HCT116 (cell line): ENCODE measurements at places on chromosomes 5 and 9. TPM values are rescaled to one million over a fixed set of nuclear protein-coding genes. Genes with fewer than 3 reads are reported as not detected.

Gene BAAT
- total RNA-seq = 0.25 TPM

- H3K27me3 ChIP-seq = no peaks in the 10 kb centered on the region; the same call in 1 of the 2 replicates
- H3K36me3 ChIP-seq = no peaks in the 10 kb centered on the region
- no peak for DNase-seq
- H3K4me1 ChIP-seq = no peaks in the 10 kb centered on the region
- H3K4me3 ChIP-seq = no peak overlapping the region
- H3K27ac ChIP-seq = no peak overlapping the region
Measured at GRCh38 chr5:111703662-111704061, 53.3 kb downstream of the NREP start.

- no peak overlapping the region for H3K27ac ChIP-seq
- no peak overlapping the region for H3K4me3 ChIP-seq
- H3K4me1 ChIP-seq = peaks cover 7% of the 10 kb centered on the region
- H3K27me3 ChIP-seq = no peaks in the 10 kb centered on the region
- no peak for DNase-seq
Measured at GRCh38 chr5:172626031-172626581, 15.0 kb upstream of the NEURL1B start.

DNA sequence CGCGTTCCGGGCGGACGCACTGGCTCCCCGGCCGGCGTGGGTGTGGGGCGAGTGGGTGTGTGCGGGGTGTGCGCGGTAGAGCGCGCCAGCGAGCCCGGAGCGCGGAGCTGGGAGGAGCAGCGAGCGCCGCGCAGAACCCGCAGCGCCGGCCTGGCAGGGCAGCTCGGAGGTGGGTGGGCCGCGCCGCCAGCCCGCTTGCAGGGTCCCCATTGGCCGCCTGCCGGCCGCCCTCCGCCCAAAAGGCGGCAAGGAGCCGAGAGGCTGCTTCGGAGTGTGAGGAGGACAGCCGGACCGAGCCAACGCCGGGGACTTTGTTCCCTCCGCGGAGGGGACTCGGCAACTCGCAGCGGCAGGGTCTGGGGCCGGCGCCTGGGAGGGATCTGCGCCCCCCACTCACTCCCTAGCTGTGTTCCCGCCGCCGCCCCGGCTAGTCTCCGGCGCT is at the start of gene DAPK1:
TSS of gene DAPK1 (plus strand) at position 264 of the 442 bp plus-strand sequence. CDS start 1,211 bp downstream, outside the sequence.
- H3K4me3 ChIP-seq = peak within 1 kb of the TSS; percentile 50
- peak; percentile 23 for DNase-seq
- peaks cover 17% of the 10 kb centered on the region; the same call in 1 of the 2 replicates for H3K4me1 ChIP-seq
- no peaks in the 10 kb centered on the region for H3K36me3 ChIP-seq
- no peaks in the 10 kb centered on the region for H3K27me3 ChIP-seq

DNA sequence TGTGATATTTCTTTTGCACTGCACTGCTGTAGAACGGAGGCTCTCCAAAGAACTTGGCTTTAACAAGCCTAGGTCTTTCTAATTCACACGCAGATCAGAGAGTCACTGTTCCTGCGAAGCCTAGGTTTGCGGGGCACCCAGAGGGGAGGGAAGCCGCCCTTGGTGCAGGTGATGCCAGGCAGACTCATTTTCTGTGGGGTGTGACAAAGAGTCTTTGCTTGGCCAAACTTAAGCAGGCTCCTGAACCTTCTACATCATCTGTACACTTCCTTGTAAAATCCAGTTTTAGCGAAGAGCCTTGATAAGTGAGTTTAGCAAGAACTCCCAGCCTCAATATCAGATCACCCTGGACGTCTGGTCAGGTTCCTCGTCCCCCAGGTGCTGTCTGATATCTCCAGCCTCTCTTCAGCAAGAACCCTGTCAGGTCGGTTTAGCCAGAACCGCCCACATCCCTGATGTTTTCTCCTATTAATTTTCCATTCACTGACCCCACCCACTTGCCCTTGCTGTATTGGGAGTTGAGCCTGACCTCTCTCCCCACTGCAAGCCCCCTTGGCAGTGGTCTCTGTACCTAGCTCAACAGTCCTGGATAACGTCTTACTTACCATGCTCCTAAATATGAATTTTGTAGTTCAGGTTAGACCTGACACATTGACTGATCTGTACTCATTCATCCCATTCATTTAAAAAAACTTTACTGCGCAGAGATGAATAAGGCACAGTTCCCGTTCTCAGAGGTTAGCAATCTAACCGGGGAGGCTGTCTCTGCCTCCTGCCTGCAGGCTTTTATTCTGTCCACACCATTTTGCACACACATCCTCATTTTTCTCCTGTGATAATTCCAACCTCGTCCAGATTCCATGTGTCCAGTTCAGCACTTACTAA is 880 bp upstream of the UBAC1 start:
- H3K27ac ChIP-seq = no peak overlapping the region; the same call in 1 of the 2 replicates
- 0 out of 2 replicates have a peak, but pooled peaks cover 4% of the 10 kb centered on the region for H3K36me3 ChIP-seq
- no peaks in the 10 kb centered on the region for H3K27me3 ChIP-seq
- peaks cover 22% of the 10 kb centered on the region for H3K4me1 ChIP-seq
- peak overlapping the region; percentile 45 for H3K4me3 ChIP-seq
- no peak for DNase-seq

DNA sequence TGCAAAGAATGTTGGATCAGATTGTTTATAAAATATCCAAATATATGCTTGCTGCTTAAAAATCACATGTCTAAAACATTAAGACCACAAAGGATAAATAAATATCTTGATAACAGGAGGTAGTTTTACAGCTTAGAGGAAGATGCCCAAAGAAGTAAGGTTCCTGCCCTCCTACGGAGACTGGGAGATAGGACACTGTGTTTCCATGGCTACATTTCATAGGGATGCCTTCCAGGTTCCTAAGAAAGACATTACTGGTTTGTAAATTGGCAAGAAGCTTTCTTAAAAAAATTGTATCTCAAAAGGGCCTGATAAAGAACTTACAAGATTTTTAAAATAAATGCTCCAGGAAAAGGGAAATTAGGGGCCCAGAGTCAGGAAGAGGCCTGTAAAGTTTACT is 437.2 kb downstream of the HINT1 start:
- H3K27ac ChIP-seq = no peak overlapping the region
- H3K4me1 ChIP-seq = no peaks in the 10 kb centered on the region
- H3K27me3 ChIP-seq = no peaks in the 10 kb centered on the region
- H3K36me3 ChIP-seq = no peaks in the 10 kb centered on the region
- no peak overlapping the region for H3K4me3 ChIP-seq

DNA sequence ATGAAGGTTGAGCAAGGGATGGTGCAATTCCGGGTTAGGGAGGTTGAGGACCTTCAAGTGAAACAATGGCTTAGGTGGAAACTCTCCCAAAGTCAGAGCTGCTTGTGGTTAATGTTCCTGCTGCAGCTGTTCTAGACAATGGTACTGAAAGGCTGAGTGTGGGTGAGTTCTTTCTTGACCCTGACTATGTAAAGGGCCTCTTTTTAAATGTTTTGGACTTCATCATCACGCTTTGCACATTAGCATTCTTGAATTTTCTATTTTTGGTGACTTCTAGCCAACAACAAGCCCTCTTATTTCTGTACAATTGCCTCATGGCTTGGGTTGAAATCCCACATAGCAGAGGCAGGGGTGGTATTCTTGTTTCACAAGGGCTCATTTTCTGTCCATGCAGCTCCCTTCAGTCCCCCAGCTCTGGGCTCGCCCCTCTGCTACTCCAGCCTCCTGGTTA is 136.3 kb upstream of the ANKRD55 start:
- no peak overlapping the region for H3K4me3 ChIP-seq
- no peak overlapping the region for H3K27ac ChIP-seq
- DNase-seq = no peak
- H3K36me3 ChIP-seq = no peaks in the 10 kb centered on the region
- no peaks in the 10 kb centered on the region for H3K27me3 ChIP-seq

- no peaks in the 10 kb centered on the region for H3K27me3 ChIP-seq
- no peaks in the 10 kb centered on the region for H3K36me3 ChIP-seq
- DNase-seq = no peak
- H3K27ac ChIP-seq = no peak overlapping the region
- no peak overlapping the region for H3K4me3 ChIP-seq
- H3K4me1 ChIP-seq = no peaks in the 10 kb centered on the region
Measured at GRCh38 chr9:4515958-4516375, 25.7 kb downstream of the SLC1A1 start.

GRCh38 chr5:64462391-64462790 is 43.4 kb upstream of the RGS7BP start:
- no peak overlapping the region for H3K4me3 ChIP-seq
- no peak overlapping the region for H3K27ac ChIP-seq
- H3K4me1 ChIP-seq = no peaks in the 10 kb centered on the region
- no peaks in the 10 kb centered on the region for H3K36me3 ChIP-seq
- DNase-seq = no peak

- H3K27me3 ChIP-seq = no peaks in the 10 kb centered on the region
- H3K4me1 ChIP-seq = no peaks in the 10 kb centered on the region
- H3K27ac ChIP-seq = no peak overlapping the region
- peaks cover 29% of the 10 kb centered on the region for H3K36me3 ChIP-seq
Measured at GRCh38 chr5:252546-252945, 18.9 kb upstream of the PDCD6 start.

DNA sequence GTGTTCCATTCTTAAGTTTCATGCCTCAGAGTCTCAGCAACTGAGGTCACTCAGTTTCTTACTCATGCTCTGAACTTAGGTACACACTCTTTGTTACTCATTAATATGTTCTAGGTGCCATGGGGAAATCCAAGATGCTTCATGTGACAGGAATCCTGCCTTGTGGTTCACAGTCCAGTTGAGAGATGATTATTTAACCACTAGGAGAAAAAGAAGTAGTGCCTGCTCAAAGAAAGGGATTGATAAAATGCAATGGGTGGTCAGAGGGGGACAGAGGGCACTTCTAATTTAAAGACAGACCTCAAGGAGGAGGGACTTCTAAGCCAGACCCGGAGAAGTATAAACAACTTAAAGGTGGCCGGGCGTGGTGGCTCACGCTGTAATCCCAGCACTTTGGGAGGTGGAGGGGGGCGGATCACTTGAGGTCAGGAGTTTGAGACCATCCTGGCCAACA is 69.0 kb downstream of the UGCG start:
- DNase-seq = peak; percentile 83
- H3K4me3 ChIP-seq = no peak overlapping the region
- peaks cover 52% of the 10 kb centered on the region for H3K4me1 ChIP-seq
- peak overlapping the region; percentile 49; the same call in 1 of the 2 replicates for H3K27ac ChIP-seq

GRCh38 chr5:146703499-146703898 is 175.1 kb downstream of the PPP2R2B start:
- no peaks in the 10 kb centered on the region for H3K27me3 ChIP-seq
- H3K27ac ChIP-seq = no peak overlapping the region
- H3K36me3 ChIP-seq = no peaks in the 10 kb centered on the region
- no peak for DNase-seq

DNA sequence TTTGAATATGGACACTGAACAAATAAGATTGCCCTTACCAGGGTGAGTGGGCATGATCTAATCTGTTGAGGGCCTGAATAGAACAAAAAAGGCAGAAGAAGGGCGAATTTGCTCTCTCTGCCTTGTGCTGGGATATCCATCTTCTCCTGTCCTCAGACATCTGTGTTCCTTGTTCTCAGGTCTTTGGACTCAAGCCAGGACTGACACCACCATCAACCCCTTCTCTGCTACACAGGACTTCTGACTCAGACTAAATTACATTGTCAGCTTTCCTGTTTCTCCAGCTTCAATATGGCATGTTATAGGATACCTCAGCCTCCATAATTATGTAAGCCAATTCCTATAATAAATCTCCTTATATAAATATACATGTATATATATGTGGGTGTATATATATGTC is 40.8 kb upstream of the SLCO6A1 start:
- no peak overlapping the region for H3K4me3 ChIP-seq
- DNase-seq = no peak
- H3K27me3 ChIP-seq = no peaks in the 10 kb centered on the region
- H3K4me1 ChIP-seq = no peaks in the 10 kb centered on the region
- no peak overlapping the region for H3K27ac ChIP-seq

DNA sequence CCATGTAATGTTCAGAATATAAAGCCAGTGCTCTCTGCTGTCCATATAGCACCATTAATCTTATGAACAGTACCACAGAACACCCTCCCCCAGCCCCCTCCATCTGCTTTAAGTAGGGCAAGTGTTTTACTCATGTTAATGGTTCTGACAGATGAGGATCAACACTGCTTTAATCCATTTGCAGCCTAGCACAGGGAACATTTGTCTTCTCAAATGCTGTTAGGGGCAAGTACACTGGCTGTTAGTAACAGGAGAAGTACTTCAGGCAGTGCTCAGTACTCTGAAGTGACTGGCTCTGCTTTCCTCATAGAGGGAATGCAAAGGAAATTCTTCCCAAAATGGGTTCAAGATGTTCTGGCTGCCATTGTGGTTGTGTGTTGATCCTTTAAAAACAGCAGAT is 202.6 kb downstream of the DCP2 start:
- no peak overlapping the region for H3K27ac ChIP-seq
- no peaks in the 10 kb centered on the region for H3K27me3 ChIP-seq
- H3K36me3 ChIP-seq = no peaks in the 10 kb centered on the region
- no peak overlapping the region for H3K4me3 ChIP-seq
- DNase-seq = no peak

DNA sequence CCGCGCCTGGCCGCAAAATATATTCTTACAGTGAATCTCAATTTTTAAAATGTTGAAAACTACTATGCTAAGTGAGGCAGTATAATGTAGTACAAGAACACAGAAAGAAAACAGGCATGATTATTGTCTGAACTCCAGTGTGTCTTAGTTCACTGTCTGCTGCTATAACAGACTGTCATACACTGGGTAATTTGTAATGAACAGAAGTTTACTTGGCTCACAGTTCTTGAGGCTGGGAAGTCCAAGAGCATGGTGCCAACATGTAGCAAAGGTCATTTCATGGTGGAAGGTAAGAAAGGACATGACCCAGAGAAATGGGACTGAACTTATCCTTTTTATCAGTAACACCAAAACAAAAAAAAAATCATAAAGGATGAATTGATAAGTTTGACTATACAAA is 19.9 kb upstream of the TEX10 start:
- DNase-seq = no peak
- H3K27me3 ChIP-seq = no peaks in the 10 kb centered on the region
- no peaks in the 10 kb centered on the region for H3K36me3 ChIP-seq
- no peak overlapping the region for H3K4me3 ChIP-seq

GRCh38 chr9:21579743-21580142 is 97.6 kb upstream of the IFNE start:
- no peaks in the 10 kb centered on the region for H3K27me3 ChIP-seq
- no peak for DNase-seq
- peaks cover 9% of the 10 kb centered on the region; the same call in 1 of the 2 replicates for H3K36me3 ChIP-seq
- H3K4me3 ChIP-seq = peak overlapping the region; percentile 19; the same call in 1 of the 2 replicates

Gene TMOD1
- total RNA-seq = 4.4 TPM

Gene JMY
- 15.6 TPM for total RNA-seq

GRCh38 chr5:84779186-84779585 is 394.5 kb upstream of the EDIL3 start:
- no peaks in the 10 kb centered on the region for H3K4me1 ChIP-seq
- no peak overlapping the region for H3K4me3 ChIP-seq
- no peaks in the 10 kb centered on the region for H3K36me3 ChIP-seq
- no peak for DNase-seq
- H3K27ac ChIP-seq = no peak overlapping the region

- no peak for DNase-seq
- H3K27ac ChIP-seq = no peak overlapping the region
- peaks cover 11% of the 10 kb centered on the region; the same call in 1 of the 2 replicates for H3K4me1 ChIP-seq
- no peak overlapping the region for H3K4me3 ChIP-seq
Measured at GRCh38 chr9:126398403-126399058, 71.9 kb downstream of the MVB12B start.

Gene SLC34A1
- total RNA-seq = not detected

GRCh38 chr9:3962496-3962895 is 337.4 kb downstream of the GLIS3 start:
- no peak for DNase-seq
- H3K4me1 ChIP-seq = no peaks in the 10 kb centered on the region
- no peak overlapping the region for H3K27ac ChIP-seq
- no peaks in the 10 kb centered on the region for H3K36me3 ChIP-seq
- H3K4me3 ChIP-seq = no peak overlapping the region

GRCh38 chr9:133854765-133855164 is 116.6 kb upstream of the SARDH start:
- H3K4me3 ChIP-seq = no peak overlapping the region
- DNase-seq = no peak
- H3K27me3 ChIP-seq = no peaks in the 10 kb centered on the region
- no peak overlapping the region for H3K27ac ChIP-seq
- H3K4me1 ChIP-seq = no peaks in the 10 kb centered on the region
